ENCODE measurements at places on chromosomes 11 and 22.

- no peak for DNase-seq
Measured at GRCh38 chr11:44235765-44236201, 74.2 kb downstream of the ALX4 start.

DNA sequence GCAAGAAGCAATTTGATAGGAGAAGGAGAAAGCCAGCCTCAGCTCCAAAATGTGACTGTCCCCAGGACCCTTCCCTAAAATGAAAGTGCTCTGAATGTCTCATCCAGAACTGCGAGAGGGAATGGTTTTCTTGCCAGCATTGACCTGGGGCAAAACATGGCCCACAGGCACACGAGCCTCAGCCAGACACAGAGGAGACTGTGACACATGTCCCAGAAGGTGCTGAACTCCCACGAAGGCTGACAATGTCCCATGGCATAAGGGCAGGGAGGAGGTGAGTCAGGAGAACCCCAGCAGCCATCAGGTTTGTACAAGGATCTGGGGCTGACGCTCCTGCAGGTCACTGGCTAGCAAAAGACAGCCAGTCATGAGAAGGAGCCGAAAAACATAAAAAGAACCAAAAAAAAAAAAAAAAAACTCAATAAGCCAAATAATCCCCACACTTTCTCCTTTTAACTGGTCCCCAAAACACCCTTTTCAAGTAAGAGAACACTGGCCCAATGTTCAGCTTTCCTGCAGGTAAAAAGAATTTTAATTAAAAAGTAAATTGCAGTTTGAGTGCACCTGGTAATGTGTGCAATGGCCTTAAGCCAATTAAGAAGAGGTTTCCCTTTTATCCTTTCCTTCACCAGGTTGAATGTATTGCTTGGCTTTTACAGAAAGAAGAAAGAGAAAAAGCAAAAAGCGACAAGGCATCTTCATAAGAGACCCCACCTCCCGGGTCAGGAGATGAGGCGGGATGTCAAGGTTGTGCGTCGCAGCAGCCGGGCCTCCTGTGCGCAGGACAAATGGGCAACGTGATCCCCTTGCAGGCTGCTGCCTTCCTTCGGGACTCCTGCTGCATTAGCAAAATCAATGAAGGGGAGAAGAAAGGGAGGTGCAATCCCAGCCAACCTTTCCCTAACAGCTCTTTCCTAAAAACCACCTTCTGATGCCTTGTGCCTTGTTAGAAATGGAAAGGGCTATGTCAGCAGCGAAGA lies 43.6 kb downstream of the GALNT18 start:
- no peak for DNase-seq

DNA sequence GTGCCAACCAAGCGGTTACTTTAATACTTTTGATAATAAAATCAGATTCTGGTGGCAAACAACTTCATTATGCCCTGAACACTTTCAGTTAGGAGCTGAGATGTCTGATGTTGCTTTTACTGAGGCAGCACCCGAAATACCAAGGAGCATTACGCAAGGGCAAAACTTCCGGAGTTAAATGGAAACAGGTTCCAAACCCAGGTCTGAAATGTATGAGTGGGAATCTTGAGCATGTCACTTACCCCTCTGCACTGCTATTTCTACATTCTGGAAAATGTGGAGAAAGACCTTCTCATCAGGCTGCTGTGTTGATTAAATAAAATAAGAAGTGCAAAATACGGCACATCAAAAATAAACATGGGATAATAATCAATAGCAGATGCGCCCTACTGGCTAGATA lies 315.1 kb downstream of the LARGE1 start:
- DNase-seq, result no peak

DNA sequence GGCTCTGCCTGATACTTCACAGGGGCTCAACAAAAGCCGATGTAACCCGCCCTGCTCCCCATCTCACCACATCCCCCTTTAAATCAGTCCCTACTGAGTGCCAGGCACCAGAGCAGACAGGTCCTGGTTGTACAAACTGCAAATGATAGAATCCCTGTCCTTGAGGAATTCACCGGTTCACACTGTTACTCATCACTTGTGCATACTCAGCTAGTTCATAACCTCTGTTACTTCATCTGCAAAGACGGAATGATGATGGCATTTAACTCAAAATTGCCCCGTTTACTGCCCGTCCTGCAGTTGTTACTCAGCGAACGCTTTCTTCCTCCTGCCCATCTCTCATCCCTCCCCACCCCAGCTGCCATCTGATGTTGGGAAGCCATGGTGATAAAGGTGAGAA lies 384.7 kb downstream of the OPCML start:
- no peak for DNase-seq

DNA sequence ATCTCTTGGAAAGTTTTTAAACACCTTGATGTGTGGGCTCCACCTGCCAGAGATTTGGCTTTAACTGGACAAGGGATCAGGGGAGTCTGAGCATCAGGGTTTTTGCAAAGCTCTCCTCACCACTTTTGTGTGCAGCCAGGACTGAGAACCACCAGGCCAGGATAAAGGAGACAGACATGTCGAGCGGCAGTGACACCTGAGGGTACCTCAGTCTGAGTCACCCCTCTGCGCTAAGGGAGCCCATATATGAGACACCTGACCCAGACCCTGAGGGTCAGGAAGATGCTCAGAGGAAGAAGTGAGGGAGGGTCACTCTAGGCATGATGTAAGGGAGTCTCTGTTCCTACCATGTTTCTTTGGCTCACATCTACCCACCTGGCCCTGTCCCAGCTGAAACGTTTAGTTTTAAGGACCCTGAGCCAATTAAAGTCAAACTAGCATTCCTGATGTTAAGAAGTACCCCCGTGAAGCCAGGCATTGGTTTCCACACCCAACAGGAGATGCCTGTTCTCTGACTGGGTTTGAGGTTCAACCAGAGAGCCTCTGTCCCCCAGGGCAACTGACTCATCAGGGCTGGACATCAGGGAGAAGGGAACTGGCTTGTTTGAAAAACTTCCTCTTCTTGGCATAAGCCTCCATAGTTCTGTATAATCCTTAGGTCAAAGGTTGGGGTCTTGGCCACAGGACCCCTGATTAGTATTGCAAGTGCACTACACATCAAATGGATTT lies 72.4 kb upstream of the BIRC3 start:
- no peak for DNase-seq

DNA sequence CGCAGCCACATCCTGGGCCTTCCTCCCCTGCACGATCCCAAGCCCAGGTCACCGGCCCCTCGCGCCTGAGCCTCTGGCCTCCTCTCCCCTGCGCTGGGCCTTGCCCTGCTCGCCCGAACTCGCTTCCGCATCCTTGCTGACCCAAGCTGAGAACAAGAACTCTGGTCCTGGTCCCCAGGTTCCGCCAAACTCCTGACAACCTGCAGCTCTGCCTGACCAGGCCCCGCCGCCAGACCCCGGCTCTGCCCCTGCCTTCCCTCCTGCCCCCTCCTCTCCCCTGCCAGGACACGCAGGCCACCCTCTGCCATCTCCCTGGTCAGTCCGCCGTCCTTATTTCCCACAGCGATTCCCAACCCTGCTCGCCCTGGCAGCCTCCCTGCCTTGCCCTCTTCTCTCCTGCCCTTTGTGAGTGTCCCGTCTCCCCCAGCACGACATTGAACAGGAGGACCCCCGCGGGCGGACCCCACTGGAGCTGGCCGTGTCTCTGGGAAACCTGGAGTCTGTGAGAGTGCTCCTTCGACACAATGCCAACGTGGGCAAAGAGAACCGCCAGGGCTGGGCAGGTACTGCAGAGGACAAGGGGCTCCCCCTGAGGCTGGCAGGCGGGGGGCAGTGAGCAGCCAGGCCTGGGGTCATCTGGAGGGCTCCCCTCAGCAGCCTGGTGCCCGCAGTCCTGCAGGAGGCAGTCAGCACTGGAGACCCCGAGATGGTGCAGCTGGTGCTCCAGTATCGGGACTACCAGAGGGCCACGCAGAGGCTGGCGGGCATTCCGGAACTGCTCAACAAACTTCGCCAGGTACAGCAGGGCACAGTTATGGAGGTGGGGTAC lies 762 bp downstream of the ANKRD13D start:
- DNase-seq, result no peak

DNA sequence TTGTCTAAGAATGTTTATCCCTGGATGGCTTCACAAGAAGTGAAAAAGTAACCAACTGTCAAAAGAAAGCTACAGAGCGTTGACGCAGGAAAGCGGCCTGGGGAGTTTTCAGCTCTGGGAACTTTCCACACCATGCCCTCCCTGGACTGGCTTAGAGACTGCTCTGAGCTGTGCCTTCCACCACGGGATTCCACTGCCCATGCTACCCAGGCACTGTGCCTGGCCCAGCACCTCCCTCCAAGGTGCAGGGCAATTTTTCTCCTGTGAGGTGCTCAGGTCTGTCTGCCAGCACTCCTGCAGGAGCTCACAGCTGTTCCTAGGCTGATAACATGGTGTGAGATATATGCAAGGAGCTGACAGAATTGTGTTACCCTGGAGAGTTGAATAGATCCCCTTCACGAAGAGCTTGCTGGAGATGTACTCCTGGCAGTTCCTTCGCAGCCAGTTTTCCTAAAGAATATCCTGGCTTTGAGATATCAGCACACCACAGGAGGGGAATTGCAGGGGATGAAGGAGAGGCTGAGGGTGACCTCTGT lies 258.3 kb upstream of the B3GAT1 start:
- DNase-seq, result no peak

DNA sequence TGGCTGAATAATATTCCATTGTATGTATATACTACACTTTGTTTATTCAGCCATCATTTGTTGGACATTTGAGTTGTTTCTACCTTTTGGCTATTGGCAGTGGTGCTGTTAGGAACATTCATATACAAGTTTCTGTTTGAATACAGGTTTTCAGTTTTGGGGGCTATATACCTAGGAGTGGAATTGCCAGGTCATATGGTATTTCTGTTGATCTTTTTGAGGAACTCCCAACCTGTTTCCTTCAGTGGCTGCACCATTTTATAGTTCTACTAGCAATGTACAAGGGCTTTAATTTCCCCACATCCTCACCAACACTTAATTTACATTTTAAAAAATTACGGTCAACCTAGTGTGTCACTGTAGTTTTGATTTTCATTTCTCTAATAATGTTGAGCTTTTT lies 54.6 kb downstream of the HSD17B12 start:
- DNase-seq, result no peak

- no peak for DNase-seq
Measured at GRCh38 chr11:126334659-126335462, 20.6 kb upstream of the ST3GAL4 start.

DNA sequence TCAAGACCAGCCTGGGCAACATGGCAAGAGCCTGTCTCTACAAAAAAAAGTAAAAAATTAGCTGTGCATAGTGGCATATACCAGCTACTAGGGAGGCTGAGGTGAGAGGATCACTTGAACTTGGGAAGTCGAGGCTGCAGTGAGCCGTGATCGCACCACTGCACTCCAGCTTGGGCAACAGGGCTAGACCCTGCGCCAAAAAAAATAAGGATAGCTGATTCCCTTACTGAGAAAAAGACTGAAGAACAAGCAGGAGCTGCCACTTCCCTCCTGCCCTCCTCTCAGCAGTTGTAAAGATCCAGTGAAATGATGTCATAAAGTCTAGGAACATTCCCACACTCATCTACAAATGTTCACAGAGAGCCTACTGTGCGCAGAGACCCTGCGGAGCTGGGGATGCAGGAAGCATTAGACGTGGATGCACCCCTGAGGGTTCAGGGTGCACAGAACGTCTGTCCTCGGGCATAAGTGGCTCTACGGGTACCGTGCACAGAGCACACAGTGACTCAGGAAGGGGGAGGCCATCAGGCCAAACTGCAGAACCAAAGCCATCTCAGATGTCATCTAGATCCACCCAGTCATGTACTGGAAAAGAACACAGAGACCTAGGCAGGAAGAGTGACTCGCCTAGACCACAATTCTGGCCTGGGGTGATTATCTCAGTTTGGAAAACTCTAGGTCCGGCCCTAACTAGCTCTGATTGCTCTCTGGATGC lies 11.7 kb downstream of the SEC14L2 start:
- DNase-seq, result no peak

DNA sequence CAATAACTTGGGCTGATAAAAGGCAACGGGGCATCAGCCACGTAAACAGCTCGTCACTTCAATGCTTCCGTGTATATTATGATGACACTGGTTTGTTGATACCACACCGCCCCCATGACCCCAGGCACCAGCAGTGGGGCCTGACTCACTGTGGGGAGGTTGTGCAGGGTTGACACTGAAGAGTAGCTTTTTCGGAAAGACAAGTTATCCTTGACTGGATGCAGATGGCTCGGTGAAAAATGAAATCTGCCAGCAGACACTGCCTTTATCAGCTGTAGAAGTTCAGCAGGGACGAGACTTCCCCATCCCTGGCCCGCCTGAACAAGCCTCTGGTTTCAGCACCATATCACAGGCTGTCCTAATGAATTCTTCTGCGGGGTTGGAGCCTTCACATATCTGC lies 55.6 kb downstream of the WT1 start:
- no peak for DNase-seq

DNA sequence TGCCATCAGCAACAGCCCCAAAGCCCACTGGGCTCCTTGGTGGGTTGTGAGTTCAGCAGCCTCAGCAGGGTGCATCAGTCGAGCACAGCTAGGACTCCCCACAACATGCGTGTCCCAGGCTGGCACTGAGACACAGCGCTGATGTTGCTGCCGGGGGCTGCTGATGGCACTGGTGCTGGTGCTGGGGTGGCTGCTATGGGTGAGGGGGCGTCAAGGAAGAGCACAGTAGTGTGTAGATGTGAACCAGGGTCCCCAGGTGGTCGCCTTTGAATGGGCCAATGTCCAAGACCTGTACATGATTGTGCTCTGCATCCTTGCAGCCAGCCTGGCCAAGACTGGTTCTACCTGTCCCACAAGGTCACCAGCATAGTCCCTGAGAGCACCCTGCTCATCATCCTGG lies 121.3 kb upstream of the SERPIND1 start:
- no peak for DNase-seq

GRCh38 chr22:40434745-40435144 lies 64.4 kb downstream of the SGSM3 start:
- DNase-seq, result no peak

Measured in activated CD4-positive, alpha-beta T cell treated with anti-CD3 and anti-CD28 coated beads, Interleukin-2, amount 50 U/mL, for 4 hours (primary cell).